Mammary microvascular endothelial cell (primary cell): ENCODE measurements at places on chromosomes 11 and 22. TPM values are rescaled to one million over a fixed set of nuclear protein-coding genes. Genes with fewer than 3 reads are reported as not detected.

INS gene
- not detected in 2 replicates for total RNA-seq

COMMD9 gene
- 72.6 and 83.9 TPM in 2 replicates for total RNA-seq

TLCD5 gene
- total RNA-seq, result 5.1 and 7.7 TPM in 2 replicates

CNGA4 gene
- not detected in 2 replicates for total RNA-seq

SMDT1 gene
- 2.3 and 4.3 TPM in 2 replicates for total RNA-seq

LRRN4CL gene
- total RNA-seq, result 0.05 TPM in 1 of 2 replicates, not detected in the other

CREB3L1 gene
- 0.10 and 0.33 TPM in 2 replicates for total RNA-seq

PRSS23 gene
- total RNA-seq, result 214 and 255 TPM in 2 replicates

TEAD1 gene
- total RNA-seq, result 15.9 and 18.7 TPM in 2 replicates

F2 gene
- 0.10 TPM in 1 of 2 replicates, not detected in the other for total RNA-seq

AMOTL1 gene
- 24.4 and 25.3 TPM in 2 replicates for total RNA-seq

OR2AG2 gene
- total RNA-seq, result not detected in 2 replicates

AQP11 gene
- total RNA-seq, result 0.20 and 0.33 TPM in 2 replicates

ANO3 gene
- not detected in 2 replicates for total RNA-seq

OR4A16 gene
- total RNA-seq, result not detected in 2 replicates

KRTAP5-4 gene
- not detected in 2 replicates for total RNA-seq

TRPM5 gene
- total RNA-seq, result not detected in 2 replicates

HOATZ gene
- not detected in 2 replicates for total RNA-seq

HSCB gene
- total RNA-seq, result 26.6 and 27.2 TPM in 2 replicates

TYR gene
- total RNA-seq, result not detected in 2 replicates

TMEM225 gene
- total RNA-seq, result not detected in 2 replicates
